Effector CD8-positive, alpha-beta T cell (primary cell): ENCODE measurements at places on chromosomes 1 and 21.

GRCh38 chr1:54506594-54506993 is 41.4 kb upstream of the ACOT11 start:
- DNase-seq, result no peak

DNA sequence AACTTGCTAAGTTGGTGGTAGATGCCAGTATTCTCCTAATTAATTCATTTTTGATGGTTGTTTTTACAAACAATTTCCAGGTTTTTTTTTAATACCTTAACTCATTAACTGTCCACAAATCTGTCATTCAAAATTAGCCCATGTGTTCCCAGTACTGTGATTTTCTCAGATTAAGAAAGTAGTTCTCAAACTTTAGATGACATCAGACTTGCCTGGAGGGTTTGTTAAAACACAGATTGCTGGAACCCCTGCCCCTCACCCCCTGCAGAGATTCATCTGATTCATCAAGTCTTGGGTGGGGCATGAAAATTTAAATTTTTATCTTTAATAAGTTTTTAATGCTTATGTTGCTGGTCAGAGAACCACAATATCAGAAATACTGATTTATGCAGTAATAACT is 130.5 kb downstream of the BACH1 start:
- no peak for DNase-seq

GRCh38 chr1:29831500-29832117 is 595.3 kb downstream of the PTPRU start:
- no peak for DNase-seq

GRCh38 chr1:235151033-235151432 is 10.0 kb downstream of the RBM34 start:
- no peak for DNase-seq

- DNase-seq, result no peak
Observed at GRCh38 chr1:205922314-205922713, 20.9 kb downstream of the SLC26A9 start.

DNA sequence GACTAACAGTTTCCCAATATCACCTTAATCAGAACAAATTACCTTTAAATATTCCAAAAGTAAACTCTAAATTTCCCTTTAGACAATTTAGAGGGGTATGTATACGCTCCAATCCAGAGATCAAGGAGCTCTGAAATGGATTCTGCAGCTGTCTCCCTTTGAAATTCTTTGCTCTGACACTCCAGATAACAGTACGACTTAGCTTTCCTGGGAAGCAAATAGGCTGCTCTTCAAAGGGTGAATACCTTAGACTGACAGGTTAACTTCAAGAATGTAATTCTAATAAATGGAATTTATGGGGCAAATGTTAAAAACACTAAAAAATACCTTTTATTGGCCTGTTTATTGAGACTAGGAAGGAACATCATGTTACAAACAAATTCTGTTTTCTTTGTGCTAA is 357.2 kb downstream of the USP25 start:
- DNase-seq, result no peak

- no peak for DNase-seq
Observed at GRCh38 chr1:207883104-207883651, 27.7 kb downstream of the CD34 start.
